OCI-M1 (cell line): ENCODE measurements at places on chromosomes 3 and 15.
A peak's percentile ranks its signal among the peaks of the same experiment; 100 is the strongest.

GRCh38 chr3:9047452-9048346 lies 84.4 kb upstream of the RAD18 start:
- no peak for DNase-seq

GRCh38 chr3:46085421-46086082 lies 58.3 kb upstream of the XCR1 start:
- DNase-seq, result no peak

DNA sequence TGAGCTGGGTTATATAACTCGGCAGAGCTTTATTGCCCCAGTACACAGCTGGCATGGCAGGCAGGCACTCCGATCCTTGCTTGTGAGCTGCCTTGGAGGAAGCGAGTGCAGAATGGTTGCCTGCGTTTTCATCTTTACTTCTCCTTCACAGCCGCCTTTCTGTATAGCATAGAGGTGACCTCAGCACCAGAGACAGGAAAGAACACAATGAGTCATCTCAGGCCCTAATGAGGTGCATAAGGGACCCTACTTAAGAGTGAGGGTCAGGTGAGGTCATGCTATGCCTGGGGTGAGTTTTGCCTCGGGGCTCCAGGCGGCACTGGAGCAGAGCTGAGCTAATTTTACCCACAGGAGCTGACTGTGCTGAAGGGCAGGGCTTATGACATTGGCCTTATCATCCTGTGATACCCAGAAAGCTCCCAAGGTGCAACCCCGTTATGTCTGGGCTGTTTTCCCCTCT lies 43.5 kb downstream of the LPP start:
- no peak for DNase-seq

- DNase-seq, result peak; percentile 81
These were observed 49.0 kb downstream of the MEF2A start for GRCh38 chr15:99614749-99615288.

DNA sequence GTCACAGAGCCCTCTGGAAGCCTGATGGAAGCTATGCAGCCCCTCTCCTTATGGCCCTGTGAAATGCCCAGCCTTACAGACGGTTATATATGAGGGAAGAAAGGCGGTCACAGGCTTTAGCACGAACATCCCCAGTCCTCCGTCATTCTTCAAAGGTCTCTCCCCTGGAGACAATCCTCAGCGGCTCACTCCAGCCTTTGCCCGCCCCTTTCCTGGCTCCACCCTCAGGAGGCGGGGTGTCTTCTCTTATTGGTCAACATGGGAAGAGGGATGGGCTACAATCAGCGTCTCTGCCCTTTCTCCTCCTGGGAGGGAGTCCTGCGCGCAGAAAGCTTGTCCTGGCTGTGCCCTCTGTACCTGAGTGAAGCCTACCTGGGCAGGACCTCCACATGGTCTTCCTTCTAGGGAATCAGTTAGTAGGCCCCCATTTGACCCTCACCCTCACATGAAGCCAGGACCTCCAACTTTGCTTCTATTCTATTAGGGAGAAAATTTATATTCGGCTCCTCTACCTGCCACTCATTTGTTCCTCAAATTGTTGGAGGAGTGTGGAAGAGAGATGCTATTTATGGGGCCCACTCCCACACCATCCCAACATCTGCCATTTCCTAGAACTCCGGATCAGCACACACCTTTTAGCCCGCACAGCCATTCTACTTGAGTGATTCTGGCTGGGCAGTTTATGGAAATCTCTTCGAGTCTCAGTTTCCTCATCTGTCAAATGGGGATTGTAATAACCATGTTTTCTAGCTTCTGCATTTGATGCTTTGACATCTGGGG lies 112.9 kb upstream of the SLC6A11 start:
- DNase-seq, result no peak

GRCh38 chr15:94352636-94353487 lies 121.5 kb downstream of the MCTP2 start:
- DNase-seq, result no peak

- DNase-seq, result no peak
These were observed 231.4 kb downstream of the ROBO2 start for GRCh38 chr3:77271306-77271705.

- no peak for DNase-seq
These were observed 5.3 kb downstream of the ACVR2B start for GRCh38 chr3:38458796-38459498.

DNA sequence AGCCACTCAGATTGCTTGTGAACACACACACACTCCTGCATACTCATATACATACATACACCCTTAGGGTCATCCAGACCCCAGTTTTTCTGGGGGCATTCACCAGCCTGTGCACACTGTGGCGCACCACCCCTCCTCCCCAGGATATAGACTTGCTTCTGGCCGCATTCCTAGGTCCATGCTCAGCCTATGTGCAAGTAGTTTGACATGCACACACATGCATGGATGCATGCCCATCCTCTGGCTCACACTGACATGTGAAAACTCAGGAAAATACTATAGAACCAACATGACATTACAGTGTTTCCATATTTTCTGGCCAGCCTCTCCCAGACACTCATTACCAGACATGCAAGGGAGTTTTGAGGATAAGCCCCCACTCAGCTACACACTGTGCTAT lies 79.3 kb upstream of the POLG start:
- no peak for DNase-seq

GRCh38 chr15:34927726-34928125 lies 41.8 kb downstream of the AQR start:
- no peak for DNase-seq

DNA sequence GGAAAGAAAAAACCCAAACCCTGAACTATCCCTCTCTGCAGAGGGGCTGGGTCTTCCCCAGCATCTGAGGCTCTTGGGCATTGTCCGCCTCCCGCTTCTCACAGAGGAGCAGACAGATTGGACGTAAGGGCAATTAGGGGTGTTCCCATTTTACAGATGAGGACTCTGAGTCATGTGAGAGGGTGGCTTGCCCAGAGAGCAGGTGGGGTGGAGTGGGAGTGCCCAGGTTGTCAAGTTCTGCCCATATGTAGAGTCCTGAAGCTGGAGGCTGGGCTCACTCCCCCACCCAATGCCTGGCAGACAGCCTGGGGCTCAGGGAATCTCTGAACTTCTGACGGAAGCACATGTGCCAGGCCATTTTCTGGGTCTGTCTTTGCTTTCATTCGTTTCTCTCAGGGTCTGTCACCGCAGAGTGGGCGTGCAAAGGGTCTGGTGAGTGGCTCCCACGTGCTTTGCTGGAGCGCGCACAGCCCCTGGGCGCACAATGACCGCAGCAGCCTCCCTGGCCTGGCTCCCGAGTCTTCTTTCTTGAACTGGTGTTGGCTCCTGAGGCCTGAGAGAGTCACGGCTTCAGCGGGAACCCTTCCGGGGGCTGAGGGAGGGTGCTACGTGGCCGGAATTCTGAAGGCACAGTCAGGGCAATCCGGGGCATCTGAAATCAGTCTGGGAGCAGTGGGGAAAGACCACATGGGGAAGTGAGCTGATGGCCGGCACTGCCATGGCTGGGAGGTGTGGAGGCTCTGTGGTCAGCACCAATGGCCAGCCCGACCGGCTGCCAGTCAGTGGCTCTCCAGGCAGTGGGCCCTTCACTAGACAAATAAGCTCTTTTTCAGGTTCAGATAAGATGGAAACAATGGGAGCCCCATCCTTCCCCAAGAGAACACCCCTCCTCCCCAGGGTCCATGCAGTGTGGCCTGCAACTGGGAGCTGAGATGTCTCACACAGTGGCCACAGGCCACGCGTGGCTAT lies 1.1 kb upstream of the TRPM1 start:
- no peak for DNase-seq

GRCh38 chr15:62365795-62366442 lies 200.8 kb upstream of the C2CD4B start:
- DNase-seq, result no peak

- DNase-seq, result no peak
These were observed 19.0 kb upstream of the FANCD2 start for GRCh38 chr3:10007126-10007782.

DNA sequence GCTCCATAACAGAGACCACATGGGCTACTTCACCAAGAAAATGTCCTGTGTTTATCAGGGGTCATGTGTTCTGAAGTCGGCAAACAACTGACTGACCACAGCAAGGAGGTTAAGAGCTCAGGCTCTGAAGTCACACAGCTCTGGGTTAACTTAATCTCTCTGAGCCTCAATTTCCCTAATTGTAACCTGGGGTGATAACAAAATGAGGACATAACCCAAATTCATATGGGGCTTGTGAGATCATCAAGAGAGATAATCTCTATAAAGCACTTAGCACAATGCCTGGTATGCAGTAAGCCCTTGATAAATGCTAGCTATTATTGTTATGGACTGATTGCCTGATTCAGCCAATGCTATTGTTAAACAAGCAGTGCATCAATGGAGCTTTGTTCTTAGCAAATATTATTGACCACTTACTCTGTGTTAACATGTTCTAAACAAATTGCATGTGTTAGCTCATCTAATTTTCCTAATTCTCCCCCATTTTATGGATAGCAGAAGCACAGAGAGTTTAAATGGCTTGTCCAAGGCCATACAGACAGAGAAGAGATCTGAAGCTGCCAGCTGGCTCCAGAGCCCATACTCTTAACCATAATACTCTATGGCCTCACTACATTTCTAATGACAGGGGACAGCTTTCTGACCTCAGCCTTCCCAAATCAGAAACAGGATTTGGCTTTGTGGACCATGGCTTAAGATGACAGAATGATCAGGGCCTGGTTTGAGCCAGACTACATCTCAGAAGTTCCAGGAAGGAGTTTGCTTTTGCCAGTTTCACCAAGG lies 78.3 kb downstream of the SHQ1 start:
- DNase-seq, result no peak

DNA sequence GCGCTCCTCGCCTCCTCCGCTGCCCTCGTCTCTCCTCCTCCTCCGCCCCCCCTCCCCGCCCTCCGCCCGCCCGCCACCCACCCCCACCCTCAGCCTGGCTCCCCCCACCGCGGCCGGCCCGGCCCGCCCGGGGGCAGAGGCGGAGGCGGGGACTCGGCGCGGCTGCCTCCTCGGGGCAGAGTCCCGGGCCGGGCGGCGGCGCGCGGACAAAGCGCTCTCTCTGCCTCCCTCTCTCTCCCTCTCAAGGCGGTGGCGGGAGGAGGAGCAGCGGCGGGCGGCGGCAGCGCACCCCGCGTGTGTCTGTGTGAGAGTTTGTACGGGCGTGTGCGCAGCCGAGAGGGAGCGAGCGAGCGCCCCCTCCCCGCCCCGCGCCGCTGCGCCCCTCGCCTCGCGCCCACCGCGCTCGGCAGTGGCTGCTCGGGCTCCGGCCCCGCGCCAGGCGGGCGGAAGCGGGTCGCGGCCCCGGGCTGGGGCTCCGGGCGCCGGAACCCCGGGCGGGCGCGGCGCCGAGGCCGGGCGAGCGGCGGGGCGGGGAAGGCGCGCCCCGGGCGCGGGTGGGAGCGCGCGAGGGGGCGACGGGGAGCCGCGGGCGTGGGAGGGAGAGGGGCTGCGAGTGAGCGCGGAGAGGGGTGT lies at the start of gene IGF2BP2:
Gene IGF2BP2, minus strand, starts transcription at position 37 of the 633 bp plus-strand sequence. CDS start 82 bp downstream, outside the sequence.
- DNase-seq, result peak; percentile 71

DNA sequence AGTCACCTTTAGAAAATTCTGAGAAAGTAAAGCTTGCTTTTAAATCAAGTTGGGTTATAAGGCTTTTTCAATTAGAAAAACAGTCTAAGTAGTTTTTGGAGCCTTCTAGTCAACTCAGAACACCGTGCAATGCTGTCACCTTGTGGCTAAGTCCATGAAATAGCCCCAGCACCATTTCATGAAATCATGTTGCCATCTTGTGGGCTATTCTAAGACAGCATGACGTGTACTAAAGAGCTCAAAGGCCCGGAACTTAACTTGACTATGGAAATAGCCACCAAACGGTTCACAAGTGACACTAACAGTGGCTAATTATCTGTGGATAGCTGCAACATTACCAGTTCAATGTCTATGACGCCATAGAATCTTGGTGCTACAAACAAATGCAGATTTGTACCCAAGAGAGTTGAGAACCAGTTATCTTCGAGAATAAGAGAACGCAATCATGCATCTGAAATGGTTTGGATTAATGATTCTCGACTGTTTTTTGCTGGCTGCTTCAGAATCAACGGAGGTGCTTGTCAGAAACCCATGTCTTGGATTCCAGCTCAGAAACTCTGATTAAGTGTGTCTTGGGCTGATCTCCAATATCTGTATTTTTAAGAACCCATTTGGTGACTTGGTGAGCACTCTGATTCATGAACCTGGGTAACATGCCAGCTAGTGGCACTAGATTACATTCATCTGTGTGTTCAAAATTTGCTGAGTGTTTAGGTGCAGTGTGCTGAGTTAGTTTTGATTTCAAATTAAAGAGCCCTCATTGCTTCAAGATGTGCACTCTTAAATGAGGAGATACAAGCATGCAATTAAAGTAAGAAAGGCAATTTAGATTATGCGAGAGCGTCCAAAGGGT lies 111.2 kb upstream of the MCTP2 start:
- peak; percentile 88 for DNase-seq

DNA sequence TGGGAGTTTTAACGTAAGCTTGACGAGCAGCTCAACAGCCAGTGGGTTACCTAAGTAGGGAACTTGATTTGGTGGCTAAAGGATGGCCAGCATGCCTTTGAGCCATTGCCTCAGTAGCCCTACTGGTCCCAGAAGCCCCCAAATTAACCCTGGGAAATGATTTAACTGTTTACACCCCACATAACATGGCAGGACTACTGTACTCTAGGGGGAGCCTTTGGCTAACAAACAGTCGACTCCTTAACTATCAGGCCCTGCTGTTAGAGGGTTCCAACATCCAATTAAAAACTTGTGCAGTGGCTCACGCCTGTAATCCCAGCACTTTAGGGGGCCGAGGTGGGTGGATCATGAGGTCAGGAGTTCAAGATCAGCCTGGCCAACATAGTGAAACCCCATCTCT lies 9.4 kb upstream of the SMCO1 start:
- peak; percentile 5 for DNase-seq

- no peak for DNase-seq
These were observed 1045.3 kb downstream of the TUSC7 start for GRCh38 chr3:117754841-117755240.

GRCh38 chr3:159664006-159664405 lies 324.6 kb upstream of the IL12A start:
- no peak for DNase-seq

- peak; percentile 70 for DNase-seq
These were observed 4.3 kb upstream of the LSMEM2 start for GRCh38 chr3:50274371-50275104.

GRCh38 chr3:51799879-51800749 lies 21.1 kb upstream of the IQCF6 start:
- DNase-seq, result peak; percentile 65

DNA sequence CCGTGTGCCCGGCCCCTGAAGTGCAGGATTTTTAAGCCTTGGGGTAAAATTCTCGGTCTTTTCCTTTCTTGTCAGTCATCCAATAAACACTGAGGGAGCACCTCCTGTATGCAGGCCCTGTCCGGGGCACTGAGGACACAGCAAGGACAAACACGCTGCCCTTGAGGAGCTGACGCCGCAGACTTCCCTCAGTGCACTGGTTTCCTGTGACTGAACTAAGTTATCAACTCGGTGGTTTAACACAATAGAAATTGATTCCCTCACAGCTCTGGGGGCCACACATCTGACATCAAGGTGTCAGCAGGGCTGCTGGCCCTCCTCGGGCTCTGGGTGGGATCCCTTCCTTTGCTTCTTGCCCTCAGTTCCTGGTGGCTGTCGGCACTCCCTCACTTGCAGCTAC lies 65.1 kb downstream of the ZNF445 start:
- DNase-seq, result no peak

GRCh38 chr3:185149591-185149990 lies 3.3 kb downstream of the C3orf70 start:
- no peak for DNase-seq
